Osteoblast (primary cell): ENCODE measurements at places on chromosomes 7 and 10. TPM values are rescaled to one million over a fixed set of nuclear protein-coding genes. Genes with fewer than 3 reads are reported as not detected.

GRCh38 chr7:128122576-128123290 is 91.5 kb upstream of the LRRC4 start:
- peaks cover 10% of the 10 kb centered on the region for H3K4me1 ChIP-seq
- H3K27ac ChIP-seq = no peak overlapping the region
- DNase-seq = no peak
- H3K27me3 ChIP-seq = peaks cover 12% of the 10 kb centered on the region
- H3K36me3 ChIP-seq = no peaks in the 10 kb centered on the region

DNA sequence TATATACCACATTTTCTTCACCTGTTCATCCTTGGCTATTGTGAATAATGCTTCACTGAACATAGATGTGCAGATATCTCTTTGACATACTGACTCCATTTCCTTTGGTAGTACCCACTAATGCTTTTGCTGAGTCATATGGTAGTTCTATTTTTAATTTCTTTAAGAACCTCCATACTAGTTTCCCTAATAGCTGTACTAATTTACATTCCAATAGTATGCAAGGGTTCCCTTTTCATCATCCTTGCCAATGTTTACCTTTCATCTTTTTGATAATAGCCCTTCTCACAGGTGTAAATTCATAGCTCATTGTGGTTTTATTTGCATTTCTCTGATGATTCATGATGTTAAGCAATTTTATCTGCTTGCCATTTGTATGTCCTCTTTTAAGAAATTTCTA is 159.9 kb downstream of the CALCR start:
- no peak for DNase-seq
- no peak overlapping the region for H3K27ac ChIP-seq
- no peaks in the 10 kb centered on the region for H3K36me3 ChIP-seq
- H3K27me3 ChIP-seq = no peaks in the 10 kb centered on the region
- no peaks in the 10 kb centered on the region for H3K4me1 ChIP-seq

DNA sequence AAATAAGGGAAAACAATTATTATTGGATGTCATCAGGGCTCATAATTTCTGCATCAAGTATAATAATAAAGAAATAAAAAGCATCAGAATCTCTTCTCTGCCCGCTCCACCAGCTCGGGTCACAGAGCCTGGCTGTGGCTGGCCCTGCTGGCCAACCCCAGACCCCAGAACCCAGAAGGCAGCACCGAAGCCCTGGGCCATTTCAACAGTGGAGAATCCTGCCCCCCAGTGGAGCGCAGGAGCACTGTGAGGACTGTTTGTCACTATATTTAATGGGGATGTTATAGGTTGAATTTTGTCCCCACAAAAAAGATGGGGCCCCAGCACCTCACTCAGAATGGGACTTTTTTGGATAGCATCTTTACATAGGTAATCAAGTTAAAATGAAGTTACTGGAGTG is 27.3 kb downstream of the DENND11 start:
- peaks cover 21% of the 10 kb centered on the region for H3K4me1 ChIP-seq
- peak overlapping the region; percentile 40 for H3K27ac ChIP-seq
- no peak overlapping the region for H3K4me3 ChIP-seq
- no peaks in the 10 kb centered on the region for H3K27me3 ChIP-seq
- H3K36me3 ChIP-seq = no peaks in the 10 kb centered on the region

The CNTNAP2 gene
- total RNA-seq = 7.6 and 10.6 TPM in 2 replicates

The ZNF117 gene
- total RNA-seq = 8.0 and 8.3 TPM in 2 replicates

DNA sequence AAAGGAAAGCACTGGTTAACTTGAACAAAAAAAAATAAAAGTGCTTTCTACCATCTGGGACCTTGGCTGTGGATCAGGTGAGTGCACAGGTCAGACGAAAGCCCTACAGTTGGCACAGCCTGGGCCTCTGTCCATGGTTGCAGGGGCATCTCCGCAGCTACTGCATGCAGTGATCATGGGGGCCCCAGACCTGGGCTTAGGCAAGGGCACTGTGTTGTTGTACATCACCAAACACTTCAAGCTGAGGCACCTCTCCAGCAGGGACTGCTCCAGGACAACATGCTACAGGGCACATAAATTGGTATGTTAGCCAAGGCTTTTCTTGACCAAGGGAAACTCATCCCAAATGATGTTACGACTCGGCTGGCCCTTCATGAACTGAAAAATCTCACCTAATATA is 23.5 kb downstream of the KLHL7 start:
- H3K36me3 ChIP-seq = peaks cover 29% of the 10 kb centered on the region
- no peak overlapping the region for H3K4me3 ChIP-seq
- no peaks in the 10 kb centered on the region for H3K4me1 ChIP-seq
- no peak for DNase-seq
